ENCODE measurements at places on chromosomes 4 and X. TPM values are rescaled to one million over a fixed set of nuclear protein-coding genes. Genes with fewer than 3 reads are reported as not detected.

MBNL3 gene
- total RNA-seq = 0.26 TPM

FGF2 gene
- total RNA-seq = 7.9 TPM

CT45A2 gene
- not detected for total RNA-seq

GDPD2 gene
- not detected for total RNA-seq

WDR45 gene
- total RNA-seq = 22.4 TPM

SAT1 gene
- 366 TPM for total RNA-seq

PPP2R2C gene
- total RNA-seq = 0.54 TPM

NLGN3 gene
- total RNA-seq = 0.09 TPM

Data from dermis lymphatic vessel endothelial cell (primary cell).